BJ (cell line): ENCODE measurements at places on chromosomes 1 and 21.
A peak's percentile ranks its signal among the peaks of the same experiment; 100 is the strongest.

DNA sequence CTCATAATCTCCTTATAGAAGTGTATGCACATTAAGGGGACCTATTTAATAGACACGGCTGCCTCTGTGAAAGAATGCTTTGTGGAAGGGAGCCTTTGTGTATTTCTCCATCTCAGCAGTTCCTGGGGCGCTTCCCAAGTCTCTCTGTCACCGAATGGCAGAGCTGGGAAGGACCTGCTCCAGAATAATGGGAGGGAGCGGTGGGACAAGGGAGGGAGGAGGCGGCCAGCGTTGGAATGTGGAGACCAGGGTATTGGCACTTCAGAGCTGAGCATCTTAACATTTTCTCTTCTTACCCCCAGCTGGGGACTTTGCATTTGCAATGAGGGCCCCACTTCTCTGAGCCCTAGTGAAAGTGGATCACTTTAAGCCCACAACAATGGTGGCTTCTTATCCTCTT is 23.9 kb downstream of the CACHD1 start:
- no peak for DNase-seq

GRCh38 chr1:32465578-32465933 is 684 bp downstream of the ZBTB8B start:
- DNase-seq = no peak

- DNase-seq = no peak
These were observed 80.3 kb downstream of the SSBP3 start for GRCh38 chr1:54325703-54326461.

GRCh38 chr1:187942986-187943385 is 1114.2 kb downstream of the PLA2G4A start:
- no peak for DNase-seq

- peak; percentile 57 for DNase-seq
These were observed 993 bp downstream of the PDZK1 start for GRCh38 chr1:145706086-145706664.

- DNase-seq = peak; percentile 19
These were observed 2.3 kb downstream of the FAAP20 start for GRCh38 chr1:2192031-2192995.

GRCh38 chr1:18703041-18703621 is 72.5 kb downstream of the PAX7 start:
- no peak for DNase-seq

- no peak for DNase-seq
These were observed at the start of gene PLXNA2 for GRCh38 chr1:208243967-208244916. TSS of gene PLXNA2 (minus strand) at chr1:208244384. CDS start at chr1:208217922, 26,462 bp downstream.

- peak; percentile 26 for DNase-seq
These were observed 25.6 kb upstream of the RGS13 start for GRCh38 chr1:192610112-192610889.

- DNase-seq = no peak
These were observed at the start of gene CASQ1 for GRCh38 chr1:160189649-160190625. TSS of gene CASQ1 (plus strand) at chr1:160190575. CDS start at chr1:160190752, 177 bp downstream.

DNA sequence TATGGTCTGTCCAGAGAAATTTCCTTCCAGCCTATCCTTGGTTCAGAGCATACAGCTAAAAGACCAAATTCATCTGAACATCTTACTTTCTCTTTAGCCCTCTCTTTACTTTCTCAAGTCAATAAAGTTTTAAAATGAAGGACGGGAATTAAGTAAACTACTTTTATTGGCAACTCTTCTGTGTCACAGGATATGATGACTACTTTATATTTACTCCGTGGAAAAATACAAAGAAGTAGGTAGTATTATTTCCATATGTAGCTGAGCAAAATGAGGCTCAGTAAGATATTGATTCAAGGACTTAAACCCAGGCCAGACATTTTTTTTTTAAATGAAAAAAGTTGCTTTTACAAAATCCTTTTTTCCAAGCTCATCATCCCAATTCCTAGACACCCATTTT is 151.2 kb upstream of the DPYD start:
- DNase-seq = no peak

DNA sequence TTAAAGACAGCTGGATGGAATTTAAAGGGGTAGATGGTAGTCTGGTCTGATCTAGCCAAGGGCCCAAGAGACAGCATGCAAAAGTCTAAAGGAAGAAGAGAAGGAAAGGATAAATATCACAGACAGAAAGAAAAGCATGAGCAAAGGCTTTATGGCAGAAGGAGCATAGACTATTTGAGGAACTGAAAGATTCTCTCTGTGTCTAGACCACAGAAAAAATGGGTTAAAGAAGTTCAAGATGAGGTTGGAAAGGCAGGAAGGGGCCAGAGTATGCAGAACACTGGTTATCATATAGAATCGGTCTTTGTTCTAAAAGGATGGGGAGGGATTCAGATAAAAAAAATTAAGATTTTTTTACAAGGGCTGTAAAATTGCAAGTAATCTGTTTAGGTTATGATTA is 136.8 kb upstream of the SGIP1 start:
- no peak for DNase-seq

DNA sequence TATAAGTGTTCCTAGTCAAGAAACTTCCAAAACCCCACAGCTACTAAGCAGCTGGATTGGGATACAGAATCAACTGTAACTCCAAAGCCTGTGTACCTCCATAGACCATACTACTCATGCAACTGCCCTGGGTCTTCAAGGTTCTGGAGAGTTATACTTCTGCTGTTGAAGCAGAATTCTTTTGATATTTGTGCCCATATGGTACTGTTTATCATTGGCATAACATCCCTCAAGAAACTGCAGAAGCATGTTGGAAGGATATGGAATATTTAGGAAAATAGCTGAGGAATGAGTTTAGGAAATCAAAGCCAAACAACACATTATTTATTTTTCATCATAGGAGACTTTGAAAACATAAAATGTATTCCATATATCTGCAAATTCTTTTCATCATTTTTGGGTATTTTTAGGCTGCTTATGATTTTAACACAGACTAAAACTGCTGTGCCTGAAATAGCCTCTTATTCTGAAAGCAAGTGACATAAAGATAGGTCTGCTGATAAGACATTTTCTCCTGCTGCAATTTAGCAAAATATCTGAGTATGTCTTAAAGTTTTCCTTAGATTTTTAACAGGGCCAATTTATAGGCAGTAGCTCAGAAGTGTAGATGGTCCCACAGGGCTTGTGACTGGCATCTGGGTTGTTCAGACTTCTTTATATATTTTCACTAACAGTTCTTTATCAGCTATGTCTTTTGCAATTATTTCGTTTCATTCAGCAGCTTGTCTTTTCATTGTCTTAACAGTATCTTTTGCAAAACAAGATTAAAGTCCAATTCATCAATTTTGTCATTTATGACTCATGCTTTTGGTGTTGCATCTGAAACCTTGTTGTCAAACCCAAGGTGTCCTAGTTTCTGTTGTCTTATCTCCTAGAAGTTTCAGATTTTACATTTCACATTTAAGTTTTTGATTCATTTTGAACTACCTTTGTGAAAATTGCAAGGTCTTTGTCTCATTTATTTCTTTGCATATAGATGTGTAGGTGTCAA is 41.1 kb upstream of the ZNF124 start:
- DNase-seq = no peak

- DNase-seq = no peak
These were observed 56.0 kb upstream of the STUM start for GRCh38 chr1:226492426-226493137.

- no peak for DNase-seq
These were observed 12.5 kb downstream of the RPS6KA1 start for GRCh38 chr1:26541816-26542711.

DNA sequence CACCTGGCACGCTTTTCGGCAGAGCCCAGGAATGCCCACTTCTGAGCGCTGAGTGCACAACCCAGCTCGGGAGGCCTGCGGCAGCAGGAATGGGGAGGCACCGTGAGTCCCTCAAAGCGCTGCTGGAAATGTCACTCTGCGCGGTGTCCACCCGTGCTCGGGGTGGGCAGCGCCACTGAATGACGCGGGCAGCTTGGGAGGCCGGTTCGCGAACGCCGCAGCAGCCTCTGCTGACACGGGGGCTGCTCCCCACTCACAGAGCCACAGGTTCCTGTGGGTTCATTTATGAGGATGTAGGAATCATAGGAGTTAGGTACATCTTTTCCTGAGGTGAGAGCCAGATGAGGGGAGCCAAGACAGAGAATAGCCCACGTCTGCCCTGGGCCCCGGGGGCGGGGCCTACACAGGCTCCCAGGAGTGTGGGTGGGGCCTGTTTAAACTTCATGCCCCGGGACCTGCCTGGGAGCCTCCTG is 146.7 kb upstream of the COL6A1 start:
- DNase-seq = no peak

GRCh38 chr1:8285965-8286364 is 31.9 kb upstream of the SLC45A1 start:
- DNase-seq = no peak

GRCh38 chr1:2003541-2004131 is at the start of gene CFAP74:
TSS of gene CFAP74 (minus strand) at chr1:2003786. CDS start at chr1:1990956, 12,830 bp downstream.
- DNase-seq = no peak

GRCh38 chr1:151801310-151801820 is 3.9 kb downstream of the LINGO4 start:
- DNase-seq = no peak
